ENCODE measurements at places on chromosomes 7 and 10.

- no peak for DNase-seq
These were observed 77.6 kb upstream of the FOXK1 start for GRCh38 chr7:4604456-4604940.

GRCh38 chr10:46226900-46227558 is 59.8 kb upstream of the ANTXRL start:
- no peak for DNase-seq

- no peak for DNase-seq
These were observed 92.5 kb upstream of the PITRM1 start for GRCh38 chr10:3265088-3265487.

GRCh38 chr7:100515072-100515532 is 23.9 kb upstream of the AGFG2 start:
- no peak for DNase-seq

DNA sequence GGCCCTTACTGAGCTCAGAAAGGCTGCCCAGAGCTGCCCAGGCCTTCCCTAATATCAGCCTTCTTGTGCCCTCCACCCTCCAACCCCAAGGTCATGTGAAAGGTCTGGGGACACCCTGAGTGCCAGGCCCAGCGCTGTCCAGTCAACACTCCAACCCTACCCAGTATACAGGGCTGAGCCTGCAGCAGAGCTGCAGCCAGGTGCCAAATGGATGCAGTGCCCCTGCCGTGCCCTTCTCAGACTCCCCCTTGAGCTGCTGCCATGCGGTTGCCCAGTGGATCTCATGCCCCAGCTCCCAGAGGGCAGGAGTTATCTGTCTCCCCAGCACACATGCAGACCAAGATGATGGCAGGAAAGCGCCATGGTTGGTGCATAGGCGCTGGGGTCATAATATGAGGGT is 61.5 kb downstream of the ZMIZ1 start:
- no peak for DNase-seq

- DNase-seq, result no peak
These were observed 113.2 kb downstream of the KMT2E start for GRCh38 chr7:105127179-105127578.

DNA sequence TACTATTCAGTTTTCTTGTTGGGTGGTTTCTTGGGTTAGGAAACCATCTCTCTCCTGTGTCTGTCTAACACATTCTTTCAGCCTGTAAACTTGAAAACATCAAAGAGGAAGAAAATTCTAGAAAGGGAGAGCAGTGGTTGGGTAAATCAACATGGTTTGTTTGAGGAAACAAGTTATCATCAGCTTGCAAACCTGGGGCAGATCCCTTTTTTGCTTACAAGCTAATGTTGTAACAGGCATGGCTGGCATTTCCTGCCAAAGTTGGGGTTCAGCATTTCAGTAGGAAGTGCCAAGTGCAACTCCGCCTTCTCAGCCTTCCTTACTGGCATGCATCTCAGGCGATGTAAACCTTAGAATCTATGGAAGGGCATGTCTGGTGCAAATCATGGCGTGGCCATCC is 112.6 kb downstream of the EEPD1 start:
- no peak for DNase-seq

DNA sequence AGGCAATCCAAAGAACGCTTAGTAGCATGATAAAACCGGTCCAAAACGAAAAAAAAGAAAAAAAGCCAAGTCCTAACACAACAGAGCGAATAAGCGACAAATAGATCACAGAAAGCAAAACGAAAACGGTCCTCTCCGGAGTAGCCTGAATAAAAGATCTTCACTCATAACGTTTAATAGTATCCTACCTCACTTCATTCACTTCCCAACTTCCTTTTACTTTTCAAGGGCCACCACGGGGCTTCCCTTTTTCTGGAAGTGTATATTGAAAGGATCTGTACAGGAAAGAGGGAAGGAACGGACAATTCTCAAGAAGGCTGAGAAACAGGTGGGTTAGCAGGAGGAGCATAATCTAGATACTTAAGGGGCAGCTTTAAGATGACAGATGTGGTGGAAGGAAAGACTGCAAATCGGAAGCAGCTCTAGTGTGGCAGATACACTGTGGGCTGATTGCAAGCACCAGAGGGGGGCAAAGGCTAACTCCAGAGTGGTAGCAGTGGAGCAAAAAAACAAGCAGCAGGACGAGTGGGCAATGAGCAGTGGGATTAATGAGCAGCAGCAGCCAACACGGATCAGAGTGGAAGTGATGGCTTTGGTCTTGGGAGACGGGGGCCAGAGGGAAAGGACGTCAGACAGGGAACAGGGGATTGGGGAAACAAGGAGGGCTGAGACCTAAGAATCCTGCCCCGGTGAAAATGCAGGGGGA is 866 bp downstream of the CNOT4 start:
- peak; percentile 43 for DNase-seq

DNA sequence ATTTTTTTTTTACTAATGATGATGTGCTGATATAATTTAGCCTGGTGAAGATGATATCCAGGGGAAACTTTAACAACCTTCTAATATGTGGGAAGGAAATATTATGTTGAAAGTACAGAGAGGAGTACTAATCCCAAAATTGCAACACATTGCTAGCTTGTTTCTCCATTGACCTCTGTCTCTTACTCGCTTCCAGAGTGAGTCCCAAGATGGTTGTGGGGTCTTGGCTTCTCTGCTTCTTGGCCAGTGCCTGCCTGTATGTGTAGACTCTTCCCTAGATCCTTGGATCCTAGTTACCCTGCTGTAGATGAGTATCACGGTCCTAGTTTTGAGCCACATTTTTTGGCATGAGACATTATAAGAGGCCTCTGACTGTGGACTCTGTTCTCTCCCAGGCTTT is 17.5 kb downstream of the BMPER start:
- DNase-seq, result no peak

- DNase-seq, result no peak
These were observed 116.1 kb downstream of the FANK1 start for GRCh38 chr10:126012485-126012884.

- DNase-seq, result no peak
These were observed 723.5 kb downstream of the GRM8 start for GRCh38 chr7:126529254-126529653.

DNA sequence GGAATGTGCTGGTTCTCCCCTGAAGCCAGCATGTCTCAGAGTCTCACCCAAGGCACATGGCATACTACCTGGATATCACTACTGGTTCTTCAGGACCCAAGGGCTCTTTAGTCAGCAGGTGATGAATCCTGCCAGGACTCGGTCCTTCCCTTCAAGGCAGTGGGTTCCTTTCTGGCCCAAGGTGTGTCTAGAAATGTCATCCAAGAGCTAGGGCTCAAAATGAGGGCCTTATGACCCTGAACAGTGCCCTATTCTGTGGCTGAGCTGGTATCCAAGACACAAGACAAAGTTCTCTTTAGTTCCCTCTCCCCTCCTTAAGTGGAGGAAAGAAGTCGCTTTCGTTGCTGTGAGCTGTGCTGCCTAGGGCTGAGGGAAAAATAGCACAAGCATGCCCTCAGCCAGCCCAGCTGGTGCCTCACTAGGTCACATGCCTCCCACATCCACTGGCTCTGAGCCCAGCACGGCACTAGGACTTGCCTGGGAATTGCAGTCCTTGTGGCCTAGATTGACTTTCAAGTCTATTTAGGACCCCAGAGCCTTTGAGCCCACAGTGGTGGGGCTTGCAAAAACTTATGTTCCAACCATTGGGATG is 106.0 kb downstream of the BMS1 start:
- DNase-seq, result no peak

DNA sequence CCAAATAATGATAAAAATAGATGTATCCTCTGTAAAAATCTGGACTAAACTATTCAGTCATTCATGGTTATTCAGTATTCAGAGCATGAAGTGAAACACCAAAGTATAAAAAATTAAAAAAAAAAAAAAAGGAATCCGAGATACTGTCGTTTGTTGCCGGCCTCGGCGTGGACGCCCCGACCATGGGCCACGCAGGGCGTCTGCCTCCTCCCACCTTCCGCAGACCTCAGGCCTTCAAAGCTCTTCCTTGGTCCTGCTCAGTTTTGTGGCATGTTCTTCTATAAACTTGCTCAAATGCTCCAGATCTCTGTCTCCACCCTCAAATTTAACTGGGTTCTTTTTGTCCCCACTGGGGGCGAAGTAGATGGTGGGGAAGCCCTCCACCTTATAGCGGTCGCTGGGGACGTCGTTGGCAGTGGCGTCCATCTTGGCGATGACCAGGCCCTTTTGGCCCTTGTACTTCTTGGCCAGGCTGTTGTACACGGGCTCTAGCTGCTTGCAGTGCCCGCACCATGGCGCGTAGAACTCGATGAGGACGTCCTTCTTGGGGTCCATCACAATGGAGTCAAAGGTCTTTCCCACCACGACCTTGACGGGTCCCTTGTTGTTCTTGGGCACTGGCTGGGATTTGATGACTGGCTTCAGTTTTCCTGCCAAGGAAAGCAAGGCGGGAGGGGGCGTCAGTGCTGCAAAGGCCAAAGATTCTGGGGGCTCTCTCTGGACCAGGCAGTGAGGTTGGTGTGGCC is 24.6 kb downstream of the PDIA4 start:
- no peak for DNase-seq

GRCh38 chr7:41880107-41880506 is 177.2 kb upstream of the INHBA start:
- no peak for DNase-seq

- no peak for DNase-seq
These were observed 2.8 kb downstream of the BMPR1A start for GRCh38 chr10:86759073-86759672.

DNA sequence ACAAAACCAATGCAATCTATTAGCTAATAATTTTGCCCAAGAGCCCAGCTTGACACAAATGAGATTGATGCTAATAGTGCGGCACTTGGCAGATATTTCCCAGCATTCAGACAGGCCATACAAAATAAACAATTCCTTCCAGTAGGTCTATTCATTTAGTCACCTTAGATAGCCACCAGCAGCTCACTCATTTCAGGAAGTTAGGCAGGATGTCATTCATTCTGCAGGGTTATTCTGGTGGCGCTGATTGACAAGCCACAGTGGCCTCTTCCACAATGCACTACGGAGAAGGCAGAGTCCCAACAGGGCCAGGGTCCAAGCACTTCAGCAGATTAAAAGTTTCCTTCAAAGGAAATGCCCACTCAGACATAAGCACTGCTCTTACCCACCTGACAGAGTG is 55.8 kb downstream of the PIK3AP1 start:
- DNase-seq, result peak; percentile 59

- no peak for DNase-seq
These were observed 3.7 kb downstream of the NOD1 start for GRCh38 chr7:30474893-30475292.

- DNase-seq, result no peak
These were observed 17.7 kb downstream of the FOXK1 start for GRCh38 chr7:4699841-4700240.

DNA sequence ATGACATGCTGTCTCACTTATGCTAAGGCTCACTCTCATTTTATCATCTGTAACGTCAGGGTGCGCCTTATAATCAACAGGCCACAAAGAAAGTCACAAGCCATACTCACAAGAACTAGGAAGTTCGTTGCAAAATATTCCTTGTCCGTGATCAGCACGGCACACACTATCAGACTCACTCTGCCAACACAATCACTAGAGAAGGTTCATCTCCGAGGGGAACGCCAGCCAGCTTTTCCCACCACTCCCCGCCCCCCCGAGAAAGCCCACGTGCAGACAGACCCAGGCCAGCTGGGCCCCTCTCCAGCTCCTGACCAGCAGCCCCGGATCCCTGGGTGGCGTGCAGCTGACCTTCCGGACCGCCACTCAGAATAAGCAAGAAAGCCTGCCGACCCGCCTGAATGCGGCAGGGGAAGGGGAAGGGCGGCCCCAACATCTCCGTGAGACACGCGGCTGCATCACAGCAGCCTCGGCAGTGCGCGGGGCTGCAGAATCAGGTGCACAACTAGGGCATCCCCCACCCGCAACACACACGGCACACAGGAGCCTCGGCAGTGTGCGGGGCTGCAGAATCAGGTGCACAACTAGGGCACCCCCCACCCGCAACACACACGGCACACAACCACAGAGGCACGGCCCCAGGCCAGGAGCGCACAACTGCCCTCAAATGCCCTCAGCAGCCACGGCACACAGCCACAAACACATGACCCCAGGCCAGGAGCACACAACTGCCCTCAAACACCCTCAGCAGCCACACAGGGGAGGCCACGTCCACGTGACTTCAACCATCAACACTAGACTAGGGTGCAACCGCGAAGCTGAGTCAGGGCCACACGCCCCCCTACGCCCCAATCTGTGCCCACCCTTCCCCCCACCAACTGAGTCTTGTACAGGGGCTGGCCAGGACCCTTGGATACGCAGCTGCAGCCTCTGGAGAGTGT is 2.5 kb upstream of the GPR146 start:
- no peak for DNase-seq

GRCh38 chr10:17913604-17914003 is 38.1 kb upstream of the SLC39A12 start:
- DNase-seq, result no peak

GRCh38 chr10:56316603-56317002 is 44.5 kb downstream of the ZWINT start:
- DNase-seq, result no peak

DNA sequence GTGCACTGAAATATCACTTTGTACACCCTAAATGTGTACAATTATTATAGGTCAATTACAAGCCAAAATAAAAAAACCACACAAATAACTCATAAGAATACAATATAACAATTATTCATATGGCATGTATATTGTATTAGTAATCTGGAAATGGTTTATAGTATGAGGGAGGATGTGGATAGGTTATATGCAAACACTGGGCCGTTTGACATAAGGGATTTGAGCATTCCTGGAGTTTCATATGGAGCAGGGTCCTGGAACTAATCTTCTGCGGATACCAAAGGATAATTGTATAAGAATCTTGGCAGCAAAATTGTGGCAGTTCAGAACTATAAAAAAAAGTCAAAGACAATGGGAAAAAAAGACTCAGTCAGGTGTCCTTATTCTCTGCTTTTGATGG is 619.4 kb downstream of the CNTNAP2 start:
- no peak for DNase-seq

DNA sequence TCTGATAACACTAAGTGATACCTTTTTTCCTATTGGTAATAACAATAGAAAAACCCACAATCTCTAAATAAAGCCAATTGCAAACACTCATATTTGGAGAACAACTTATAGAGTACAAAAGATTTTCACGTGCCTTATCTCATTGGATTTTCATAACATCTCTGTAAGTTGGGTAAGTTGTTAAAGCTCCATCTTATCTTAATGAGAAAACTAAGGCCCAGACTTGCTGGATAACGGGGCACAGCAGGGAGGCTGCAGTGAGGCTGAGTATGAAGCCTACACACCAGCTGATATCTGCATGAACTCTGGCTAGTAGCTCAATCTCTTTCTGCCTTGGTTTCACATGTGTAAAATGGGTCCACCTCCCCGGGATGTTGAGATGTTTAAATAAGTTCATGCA is 26.8 kb downstream of the CPVL start:
- no peak for DNase-seq

GRCh38 chr7:25625306-25625992 is 397.2 kb upstream of the NPVF start:
- DNase-seq, result no peak

DNA sequence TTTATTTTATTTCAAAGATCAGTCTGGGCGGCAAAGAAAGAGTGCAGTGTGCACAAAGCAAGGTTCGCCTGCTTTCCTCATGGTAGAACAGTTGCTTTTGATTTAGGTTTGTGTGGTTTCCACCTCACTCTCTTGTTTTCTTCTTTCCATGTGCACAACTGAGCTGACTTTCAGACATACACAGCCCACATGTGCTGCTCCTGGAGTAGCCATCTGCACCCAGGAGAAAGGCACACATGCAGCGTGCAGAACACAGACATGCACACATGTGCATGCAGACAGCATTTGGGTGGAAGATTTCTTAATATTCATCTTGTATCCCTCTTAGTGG is 302.1 kb downstream of the FZD1 start:
- no peak for DNase-seq
